Heart left ventricle (tissue), 16 donors: ENCODE measurements at places on chromosomes 16 and 17. TPM values are rescaled to one million over a fixed set of nuclear protein-coding genes. Genes with fewer than 3 reads are reported as not detected.

The SRCIN1 gene
- total RNA-seq: 1.1 TPM

GRCh38 chr17:49952912-49953497 lies 16.0 kb upstream of the DLX4 start:
- H3K27me3 ChIP-seq: peaks cover 59% of the 10 kb centered on the region
- no peaks in the 10 kb centered on the region for H3K4me1 ChIP-seq
- H3K4me3 ChIP-seq: no peak overlapping the region
- no peak overlapping the region for H3K27ac ChIP-seq

The HOXB2 gene
- 2.6 TPM for total RNA-seq

DNA sequence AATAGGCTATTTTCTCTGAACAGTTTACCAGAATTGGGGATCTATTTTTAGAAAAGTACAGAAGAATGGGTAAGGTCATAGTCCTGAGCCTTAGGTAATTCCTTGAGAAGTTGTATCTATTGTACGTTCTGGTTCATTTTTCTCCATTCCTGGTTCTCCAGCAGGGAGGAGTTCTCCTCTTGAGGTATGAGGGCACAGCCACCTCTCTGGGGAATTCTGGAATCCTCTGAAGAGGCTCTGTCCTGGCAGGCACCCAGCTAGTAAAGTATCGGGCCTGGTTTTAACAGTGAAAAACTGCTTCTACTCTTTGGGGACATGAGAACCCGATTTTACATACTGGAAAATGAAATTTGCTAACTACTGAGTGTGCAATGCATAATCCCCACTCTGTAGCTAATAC lies 19.6 kb upstream of the PMFBP1 start:
- H3K27me3 ChIP-seq: no peaks in the 10 kb centered on the region
- no peak overlapping the region for H3K27ac ChIP-seq
- DNase-seq: no peak
- H3K4me3 ChIP-seq: no peak overlapping the region
- no peaks in the 10 kb centered on the region for H3K4me1 ChIP-seq

DNA sequence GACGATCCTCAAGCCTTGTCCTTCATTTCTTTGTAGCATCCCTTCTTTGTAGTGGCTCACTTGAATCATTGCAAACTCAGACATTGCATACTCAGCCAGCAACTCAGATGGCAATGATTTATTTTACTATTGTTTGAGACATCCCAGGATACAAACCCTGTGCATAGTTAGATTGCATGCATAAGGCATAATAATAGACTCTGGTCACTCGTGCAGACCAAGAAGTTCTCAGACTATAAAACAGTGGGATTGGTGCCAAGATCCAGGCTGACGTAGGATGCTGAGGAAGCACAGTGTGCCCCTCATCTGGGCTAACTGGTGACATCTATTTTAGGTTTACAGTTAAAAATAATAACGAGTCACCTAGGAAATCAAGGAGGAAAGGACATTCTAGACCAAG lies 142.3 kb downstream of the PMP22 start:
- H3K36me3 ChIP-seq: no peaks in the 10 kb centered on the region
- no peaks in the 10 kb centered on the region for H3K4me1 ChIP-seq
- no peak overlapping the region for H3K4me3 ChIP-seq
- no peaks in the 10 kb centered on the region for H3K27me3 ChIP-seq

GRCh38 chr17:36938566-36939051 lies 1.3 kb downstream of the LHX1 start:
- H3K27me3 ChIP-seq: peaks cover 100% of the 10 kb centered on the region
- H3K4me3 ChIP-seq: peak overlapping the region; percentile 15
- no peak overlapping the region for H3K27ac ChIP-seq
- no peak for DNase-seq

DNA sequence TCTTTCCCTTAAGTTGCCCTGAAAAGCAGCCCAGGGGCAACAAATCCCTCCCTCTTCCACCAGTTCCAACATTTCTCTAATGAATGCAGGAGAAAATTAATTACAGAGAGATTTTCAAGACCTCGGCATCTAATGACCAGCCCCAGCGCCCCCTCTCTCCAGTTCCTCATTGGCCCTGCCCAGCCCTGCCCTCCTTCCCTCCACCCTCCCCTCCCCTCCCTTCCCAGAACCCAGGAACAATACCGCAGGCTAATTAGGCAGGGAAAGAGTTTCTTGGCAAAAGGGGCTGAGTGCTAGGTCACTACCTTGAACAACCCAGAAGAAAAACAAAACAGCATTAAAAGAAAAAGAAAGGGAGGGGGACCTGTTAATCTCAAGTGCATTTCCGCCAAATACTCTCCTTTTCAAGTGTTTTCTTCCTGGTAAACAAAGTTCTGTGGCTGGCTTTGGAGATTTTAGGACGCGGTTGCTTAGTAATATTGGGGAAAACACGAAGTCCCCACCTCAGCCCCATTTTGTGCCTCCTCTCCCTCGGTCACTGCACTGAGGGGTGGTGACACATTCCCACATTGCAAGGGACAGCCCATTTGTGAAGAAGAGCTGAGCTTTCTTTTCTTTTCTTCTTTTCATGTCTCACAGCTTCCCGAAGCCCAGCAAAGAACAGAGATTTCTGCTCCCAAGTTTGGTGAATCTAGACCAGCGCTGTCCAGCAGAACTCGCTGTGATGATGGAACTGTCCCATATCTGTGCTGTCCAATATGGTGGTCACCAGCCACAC lies 215.4 kb downstream of the SOX9 start:
- no peak overlapping the region for H3K27ac ChIP-seq
- no peak overlapping the region for H3K4me3 ChIP-seq

The TEKT5 gene
- total RNA-seq: not detected

DNA sequence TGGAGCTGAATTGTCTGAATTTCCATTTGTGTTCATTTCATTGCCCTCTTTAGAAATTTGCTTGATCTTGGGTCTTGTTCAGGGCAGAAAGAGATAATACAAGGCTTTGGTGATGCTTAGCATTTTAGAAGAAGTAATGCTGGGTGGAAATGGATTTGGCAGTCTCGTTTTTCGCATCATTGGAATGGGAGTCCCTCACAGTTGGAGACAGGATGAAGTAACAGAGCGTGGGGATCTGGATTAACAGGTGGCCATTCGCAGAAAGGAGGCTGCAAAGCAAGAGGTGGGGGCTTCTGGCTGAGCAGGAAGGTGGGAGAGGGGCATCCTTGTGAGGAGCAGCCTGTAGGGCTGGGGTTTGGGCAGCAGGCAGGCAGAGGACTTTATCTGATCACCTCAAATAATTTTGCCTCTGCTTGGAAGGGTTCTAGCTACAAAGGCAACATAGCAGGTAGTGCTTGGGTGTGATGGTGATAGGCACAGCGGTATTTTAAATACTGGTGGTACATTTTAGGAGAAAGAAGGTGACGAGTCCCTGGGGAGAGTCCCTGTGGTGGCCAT lies 17.0 kb downstream of the KSR1 start:
- H3K36me3 ChIP-seq: no peaks in the 10 kb centered on the region
- H3K4me3 ChIP-seq: no peak overlapping the region
- H3K4me1 ChIP-seq: peaks cover 44% of the 10 kb centered on the region
- no peak for DNase-seq

The EPX gene
- total RNA-seq: not detected

- no peaks in the 10 kb centered on the region for H3K27me3 ChIP-seq
- H3K27ac ChIP-seq: peak overlapping the region; percentile 93
- no peak overlapping the region for H3K4me3 ChIP-seq
- no peaks in the 10 kb centered on the region for H3K36me3 ChIP-seq
These were observed 7.6 kb upstream of the SEC14L1 start for GRCh38 chr17:77133087-77133638.

GRCh38 chr17:78347453-78347852 lies 12.4 kb downstream of the SOCS3 start:
- peaks cover 40% of the 10 kb centered on the region for H3K4me1 ChIP-seq
- H3K27ac ChIP-seq: no peak overlapping the region
- no peak overlapping the region for H3K4me3 ChIP-seq
- no peaks in the 10 kb centered on the region for H3K36me3 ChIP-seq
- no peak for DNase-seq

GRCh38 chr16:85584819-85585282 lies 28.3 kb upstream of the GSE1 start:
- DNase-seq: no peak
- H3K36me3 ChIP-seq: no peaks in the 10 kb centered on the region
- no peak overlapping the region for H3K4me3 ChIP-seq
- H3K27ac ChIP-seq: no peak overlapping the region
- H3K27me3 ChIP-seq: no peaks in the 10 kb centered on the region

- no peak for DNase-seq
- H3K36me3 ChIP-seq: no peaks in the 10 kb centered on the region
- no peak overlapping the region for H3K27ac ChIP-seq
- H3K4me3 ChIP-seq: no peak overlapping the region
- no peaks in the 10 kb centered on the region for H3K4me1 ChIP-seq
- no peaks in the 10 kb centered on the region for H3K27me3 ChIP-seq
These were observed 74.8 kb downstream of the SLC39A11 start for GRCh38 chr17:73017658-73018057.

GRCh38 chr17:27771586-27771985 lies 28.7 kb downstream of the NOS2 start:
- no peak overlapping the region for H3K27ac ChIP-seq
- H3K4me3 ChIP-seq: no peak overlapping the region
- DNase-seq: no peak

The GCGR gene
- not detected for total RNA-seq

The SEZ6L2 gene
- total RNA-seq: not detected

GRCh38 chr16:56286809-56287208 lies 95.5 kb downstream of the GNAO1 start:
- no peaks in the 10 kb centered on the region for H3K27me3 ChIP-seq
- H3K36me3 ChIP-seq: no peaks in the 10 kb centered on the region
- no peak overlapping the region for H3K4me3 ChIP-seq
- no peak for DNase-seq
- H3K4me1 ChIP-seq: no peaks in the 10 kb centered on the region

The CHST4 gene
- total RNA-seq: not detected

DNA sequence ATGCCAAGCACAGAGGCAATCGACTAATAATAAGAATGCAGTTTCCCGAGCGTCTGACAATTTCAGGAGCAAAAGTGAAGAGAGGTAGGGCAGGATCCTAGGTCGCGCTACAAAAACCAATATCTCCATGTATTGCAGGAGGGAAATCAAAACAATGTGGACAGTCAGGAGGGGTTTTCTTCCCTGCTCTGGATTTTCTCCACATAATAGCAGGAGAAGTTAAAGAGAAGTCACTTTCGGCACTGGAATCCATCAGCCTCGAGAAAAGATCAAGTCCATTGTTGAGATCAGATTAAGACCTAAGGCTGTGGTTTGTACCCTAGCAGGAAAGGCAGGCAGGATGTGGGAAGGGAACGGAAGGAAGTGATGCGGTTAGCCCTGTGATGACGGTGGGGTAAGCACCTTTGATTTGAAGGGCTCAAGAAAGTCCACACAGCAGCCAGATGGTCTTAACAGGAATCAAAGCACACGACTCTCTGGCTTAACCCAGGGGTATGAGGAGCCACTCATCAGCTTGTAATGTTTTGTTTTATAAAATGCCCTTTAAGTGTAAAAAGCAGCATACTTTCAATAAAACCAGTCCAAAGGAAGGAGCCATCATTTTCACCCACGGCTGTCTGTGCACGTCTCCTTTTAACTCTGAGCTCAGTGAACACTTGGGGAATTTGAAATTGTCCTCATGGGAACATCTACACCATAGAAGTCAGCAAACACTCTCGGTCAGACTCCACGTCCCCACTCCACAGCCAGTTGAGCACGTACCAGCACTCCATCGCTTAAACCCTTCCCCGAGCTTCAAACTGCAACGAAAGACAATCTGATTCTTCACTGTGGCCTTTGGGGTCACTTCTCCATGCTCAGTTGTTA lies 15.8 kb upstream of the AKTIP start:
- H3K36me3 ChIP-seq: no peaks in the 10 kb centered on the region
- no peak overlapping the region for H3K4me3 ChIP-seq
- peaks cover 10% of the 10 kb centered on the region for H3K4me1 ChIP-seq

- no peak for DNase-seq
- no peaks in the 10 kb centered on the region for H3K27me3 ChIP-seq
- H3K36me3 ChIP-seq: peaks cover 11% of the 10 kb centered on the region
- H3K4me3 ChIP-seq: no peak overlapping the region
These were observed 2.2 kb upstream of the CYBA start for GRCh38 chr16:88653101-88653500.

GRCh38 chr17:78396441-78397337 lies 18.2 kb downstream of the PGS1 start:
- H3K36me3 ChIP-seq: peaks cover 15% of the 10 kb centered on the region
- H3K4me1 ChIP-seq: peaks cover 57% of the 10 kb centered on the region
- H3K27ac ChIP-seq: peak overlapping the region; percentile 91
- H3K4me3 ChIP-seq: no peak overlapping the region

GRCh38 chr16:30010844-30011713 lies at the start of gene DOC2A:
Gene DOC2A, minus strand, starts transcription at chr16:30011027. Its CDS starts 805 bp downstream, at chr16:30010222.
- H3K4me3 ChIP-seq: peak within 1 kb of the TSS; percentile 48
- peaks cover 42% of the 10 kb centered on the region for H3K27me3 ChIP-seq
- DNase-seq: no peak

- DNase-seq: no peak
- peak overlapping the region; percentile 93 for H3K4me3 ChIP-seq
- H3K4me1 ChIP-seq: peaks cover 38% of the 10 kb centered on the region
- peak overlapping the region; percentile 99 for H3K27ac ChIP-seq
- no peaks in the 10 kb centered on the region for H3K27me3 ChIP-seq
These were observed 864 bp upstream of the CTCF start for GRCh38 chr16:67561501-67561823.

DNA sequence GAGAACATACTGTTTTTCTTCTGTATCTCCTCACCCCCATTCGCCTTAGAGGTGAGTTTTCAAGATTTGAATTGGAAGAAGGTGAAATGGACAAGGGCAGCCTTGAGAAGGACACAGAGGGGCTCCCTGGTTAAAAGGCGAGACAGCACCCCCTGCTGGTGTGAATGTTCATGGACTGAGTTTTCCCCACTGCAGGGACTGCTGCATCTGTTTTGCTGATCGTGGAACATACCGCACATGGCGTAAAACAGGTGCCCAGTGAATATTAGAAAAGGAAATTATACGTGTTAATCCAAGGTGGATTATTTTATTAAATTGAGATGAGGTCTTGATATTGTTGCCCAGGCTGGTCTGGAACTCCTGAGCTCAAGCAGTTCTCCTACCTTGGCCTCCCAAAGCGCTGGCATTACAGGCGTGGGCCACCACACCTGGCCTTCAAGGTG lies 54.5 kb downstream of the NDE1 start:
- no peaks in the 10 kb centered on the region for H3K27me3 ChIP-seq
- H3K4me1 ChIP-seq: no peaks in the 10 kb centered on the region
- H3K27ac ChIP-seq: peak overlapping the region; percentile 38

The KRT33B gene
- total RNA-seq: not detected

The CDRT4 gene
- 3.2 TPM for total RNA-seq

DNA sequence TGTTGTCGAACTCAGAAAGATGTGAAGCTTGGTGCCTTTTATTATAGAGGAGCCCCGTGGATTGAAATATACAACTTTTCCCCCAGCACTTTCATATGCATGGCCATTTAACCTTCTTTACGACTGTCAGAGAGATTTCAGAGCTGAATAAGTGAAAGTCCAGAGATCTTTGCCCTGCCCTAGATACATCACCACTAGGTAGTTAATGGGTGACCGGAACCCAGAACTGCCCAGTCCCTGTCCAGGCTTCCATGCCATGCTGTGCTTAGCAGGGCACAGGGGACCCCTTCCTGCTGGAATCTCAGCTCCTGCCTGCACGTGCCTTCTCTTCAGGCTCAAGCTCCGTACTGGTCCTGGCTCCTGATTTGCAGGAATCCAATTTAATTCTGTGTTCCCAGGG lies 32.2 kb downstream of the SRL start:
- no peak for DNase-seq
- peak overlapping the region; percentile 66 for H3K27ac ChIP-seq
- no peak overlapping the region for H3K4me3 ChIP-seq

- no peak overlapping the region for H3K27ac ChIP-seq
- DNase-seq: no peak
- no peaks in the 10 kb centered on the region for H3K36me3 ChIP-seq
These were observed 160.3 kb downstream of the NTN1 start for GRCh38 chr17:9181640-9182039.

The TBCD gene
- 54.8 TPM for total RNA-seq

The CEP20 gene
- total RNA-seq: 33.3 TPM
